ENCODE measurements at places on chromosomes 13 and 19.

- no peak for DNase-seq
These were observed 528.8 kb upstream of the PCDH20 start for GRCh38 chr13:61944329-61944929.

GRCh38 chr13:51802631-51803418 lies 1.1 kb downstream of the DHRS12 start:
- DNase-seq: no peak

DNA sequence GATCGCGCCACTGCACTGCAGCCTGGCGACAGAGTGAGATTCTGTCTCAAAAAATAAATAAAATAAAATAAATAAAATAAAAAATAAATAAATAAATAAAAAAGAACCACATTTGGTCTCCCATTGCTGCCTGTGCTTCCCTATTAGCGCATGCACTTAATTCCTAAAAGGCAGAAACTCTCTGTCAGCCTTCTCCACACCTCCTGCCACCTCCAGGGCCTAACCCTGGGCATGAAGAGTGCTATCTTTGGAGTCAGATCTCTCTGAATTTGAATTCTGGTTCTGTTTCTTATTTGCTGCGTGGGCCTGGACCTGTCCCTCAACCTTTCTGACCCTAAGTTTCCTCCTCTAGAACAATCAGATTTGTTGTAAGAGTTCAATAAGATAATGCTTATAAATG lies 11.3 kb downstream of the NCAN start:
- no peak for DNase-seq

GRCh38 chr19:5326545-5326944 lies 14.1 kb downstream of the PTPRS start:
- DNase-seq: no peak

- no peak for DNase-seq
These were observed 50.9 kb downstream of the CCDC70 start for GRCh38 chr13:51912511-51913225.

- no peak for DNase-seq
These were observed 391 bp downstream of the KLF1 start for GRCh38 chr19:12886651-12886968.

DNA sequence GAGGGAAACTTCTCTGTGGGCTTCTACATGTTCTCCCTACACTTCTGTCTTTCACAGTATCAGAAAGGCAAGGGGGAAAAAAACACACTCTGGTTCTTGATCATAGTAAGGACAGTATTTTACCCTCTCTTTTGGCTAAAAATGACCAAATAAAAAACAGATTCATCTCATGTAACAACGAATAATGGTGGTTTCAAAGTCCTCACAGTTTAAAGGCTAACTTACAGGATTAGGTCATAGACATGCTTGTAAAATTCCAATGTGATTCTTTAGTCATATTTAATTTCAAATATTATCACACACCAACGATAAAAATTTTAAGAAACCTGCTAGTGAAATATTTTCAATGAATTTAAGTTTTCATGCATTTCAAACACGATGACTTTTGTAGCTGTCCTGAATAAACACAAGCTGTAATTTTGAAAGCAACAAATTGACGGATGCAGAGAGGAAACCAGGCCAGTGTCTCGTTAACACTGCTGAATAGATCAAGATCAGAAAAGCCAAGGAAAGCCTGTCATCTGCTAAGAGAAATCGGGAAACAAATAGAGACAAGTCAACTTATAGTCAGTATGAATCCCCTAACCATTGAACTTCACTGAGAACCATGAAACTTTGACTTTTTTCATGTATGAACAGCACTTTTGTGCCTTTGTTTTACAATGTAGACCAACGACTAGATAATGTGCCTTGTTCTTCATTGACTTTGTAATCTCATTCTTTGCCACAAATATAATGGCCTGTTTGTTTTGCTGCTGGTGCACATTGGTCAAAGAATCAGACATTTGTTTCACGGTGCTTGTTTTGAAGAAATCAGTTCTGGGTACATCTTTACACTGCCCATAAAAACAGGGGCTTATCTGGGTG lies 22.0 kb downstream of the MBNL2 start:
- no peak for DNase-seq

DNA sequence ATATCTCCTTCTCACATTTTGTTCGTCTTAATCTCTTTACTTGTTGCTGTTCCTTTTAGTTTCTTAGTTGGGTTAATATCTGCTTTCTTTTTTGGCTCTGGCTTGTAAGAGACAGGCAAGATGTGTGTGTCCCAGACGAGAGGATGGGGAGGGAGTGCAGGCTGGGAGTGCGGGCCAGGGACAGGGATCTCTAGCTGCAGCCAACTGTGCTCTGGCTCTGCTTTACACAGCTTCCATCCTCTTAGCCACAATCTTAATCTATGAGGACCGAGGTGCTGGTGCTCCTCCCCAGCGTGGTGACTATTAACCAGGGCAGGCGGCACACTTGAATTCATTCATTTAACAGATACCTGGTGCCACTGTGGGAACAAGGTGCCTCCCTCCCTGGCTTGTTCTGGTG lies 70.9 kb upstream of the WASF3 start:
- no peak for DNase-seq

- no peak for DNase-seq
These were observed 200.2 kb downstream of the FOXO1 start for GRCh38 chr13:40466272-40466671.

DNA sequence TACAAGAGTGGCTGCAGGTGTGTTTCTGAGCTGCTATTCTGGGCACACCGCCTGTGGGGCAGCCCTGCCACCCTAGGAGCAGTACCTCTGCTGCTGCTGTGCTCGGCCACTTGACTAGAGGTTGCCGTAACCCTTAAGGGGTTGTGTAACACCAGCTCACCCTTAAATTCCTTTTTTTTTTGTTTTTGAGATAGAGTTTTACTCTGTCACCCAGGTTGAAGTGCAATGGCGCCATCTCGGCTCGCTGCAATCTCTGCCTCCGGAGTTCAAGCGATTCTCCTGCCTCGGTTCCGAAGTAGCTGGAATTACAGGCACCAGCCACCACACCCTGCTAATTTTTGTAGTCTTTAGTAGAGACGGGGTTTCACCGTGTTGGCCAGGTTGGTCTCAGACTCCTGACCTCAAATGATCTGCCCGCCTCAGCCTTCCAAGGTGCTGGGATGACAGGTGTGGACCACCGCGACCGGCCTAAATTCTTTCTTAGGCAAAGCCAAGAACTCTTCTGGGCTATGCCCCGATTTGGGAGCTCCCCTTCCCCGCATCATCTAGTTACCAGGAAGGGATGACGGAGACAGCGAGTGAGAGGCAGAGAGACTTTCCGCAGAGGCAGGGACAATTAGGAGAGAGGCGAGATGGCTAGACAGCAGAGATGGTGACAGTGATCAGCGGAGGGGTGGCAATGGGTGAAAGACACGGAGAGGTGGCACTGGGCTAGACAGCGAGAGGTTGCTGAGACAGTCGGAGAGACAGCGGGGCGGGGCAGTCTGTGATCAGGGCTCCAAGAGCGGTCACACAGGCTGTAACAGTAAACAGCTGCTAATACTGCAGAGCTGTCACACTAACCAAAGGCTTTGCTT lies 4.4 kb upstream of the LILRA5 start:
- DNase-seq: no peak

GRCh38 chr13:28624707-28625432 lies 34.1 kb upstream of the POMP start:
- no peak for DNase-seq

DNA sequence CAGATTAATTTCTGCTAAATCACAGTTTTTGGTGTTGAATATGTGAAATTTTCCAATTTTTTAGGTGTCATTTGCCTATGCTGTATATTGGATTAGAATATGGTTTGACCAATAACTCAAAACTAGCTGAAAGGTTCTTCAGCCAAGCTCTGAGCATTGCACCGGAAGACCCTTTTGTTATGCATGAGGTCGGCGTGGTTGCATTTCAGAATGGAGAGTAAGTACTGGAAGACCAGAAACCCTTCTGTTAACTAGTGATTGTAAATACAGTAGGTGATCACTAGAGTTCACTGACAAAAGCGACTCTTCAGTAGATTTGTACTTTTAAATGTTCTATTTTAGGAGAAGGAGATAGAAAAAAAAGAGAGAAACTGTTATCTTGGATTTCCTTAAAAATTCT lies 22.3 kb downstream of the CDC16 start:
- DNase-seq: no peak

GRCh38 chr19:18696023-18696422 lies 12.5 kb downstream of the CRTC1 start:
- no peak for DNase-seq

- no peak for DNase-seq
These were observed 4.0 kb upstream of the DPF1 start for GRCh38 chr19:38228005-38228377.

- DNase-seq: no peak
These were observed 73.1 kb downstream of the FLT1 start for GRCh38 chr13:28421676-28422410.

DNA sequence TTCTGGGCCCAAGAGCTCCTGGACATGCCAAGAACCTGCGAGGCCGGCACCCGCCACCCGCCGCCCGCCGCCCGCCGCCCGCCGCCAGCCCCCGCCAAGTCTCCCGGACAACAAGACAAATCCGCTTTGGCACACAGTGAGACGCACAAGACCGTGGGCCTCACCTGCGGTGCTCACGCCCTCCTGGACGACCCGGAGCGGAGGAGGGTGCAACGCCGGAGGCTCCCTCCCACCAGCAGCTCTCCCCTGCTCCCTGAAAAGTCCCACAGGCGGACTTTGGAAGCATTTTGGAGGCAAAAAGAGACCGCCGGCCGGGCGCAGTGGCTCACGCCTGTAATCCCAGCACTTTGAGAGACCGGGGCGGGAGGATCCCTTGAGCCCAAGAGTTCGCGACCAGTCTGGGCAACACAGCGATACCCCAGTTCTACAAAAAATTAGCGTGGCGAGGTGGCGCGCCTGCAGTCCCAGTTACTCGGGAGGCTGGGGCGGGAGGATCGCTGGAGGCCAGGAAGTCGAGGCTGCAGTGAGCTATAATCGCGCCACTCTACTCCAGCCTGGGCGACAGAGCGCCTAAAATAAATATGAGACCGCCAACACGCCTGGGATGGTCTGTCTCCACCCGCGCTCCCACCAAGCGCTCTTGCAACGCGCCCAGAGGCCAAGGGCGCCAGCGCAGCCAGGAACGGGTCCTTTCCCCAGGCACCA lies 783 bp downstream of the RHPN2 start:
- peak; percentile 7 for DNase-seq

- DNase-seq: peak; percentile 64
These were observed 8.2 kb downstream of the FXYD5 start for GRCh38 chr19:35162471-35163326.

DNA sequence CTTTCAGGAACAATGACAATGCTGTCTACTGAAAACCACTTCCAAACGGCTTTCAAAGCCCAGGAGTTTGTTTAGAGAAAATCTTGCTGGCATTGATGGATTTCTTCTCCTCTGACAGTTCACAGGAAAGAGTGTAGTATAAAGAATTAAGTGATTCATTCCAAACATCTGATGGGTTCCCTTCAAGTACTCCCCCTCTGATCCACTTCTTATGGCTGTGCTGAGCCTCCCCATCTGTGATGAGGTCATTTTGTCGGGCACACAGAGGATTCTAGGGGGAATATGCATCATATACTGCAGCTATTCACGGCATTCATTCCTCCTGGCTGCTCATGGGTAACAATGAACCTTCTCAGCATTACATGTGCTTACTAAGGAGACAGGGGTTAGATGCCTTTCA lies 107.9 kb downstream of the RGCC start:
- peak; percentile 78 for DNase-seq

GRCh38 chr19:17977021-17977420 lies 10.1 kb downstream of the KCNN1 start:
- no peak for DNase-seq

DNA sequence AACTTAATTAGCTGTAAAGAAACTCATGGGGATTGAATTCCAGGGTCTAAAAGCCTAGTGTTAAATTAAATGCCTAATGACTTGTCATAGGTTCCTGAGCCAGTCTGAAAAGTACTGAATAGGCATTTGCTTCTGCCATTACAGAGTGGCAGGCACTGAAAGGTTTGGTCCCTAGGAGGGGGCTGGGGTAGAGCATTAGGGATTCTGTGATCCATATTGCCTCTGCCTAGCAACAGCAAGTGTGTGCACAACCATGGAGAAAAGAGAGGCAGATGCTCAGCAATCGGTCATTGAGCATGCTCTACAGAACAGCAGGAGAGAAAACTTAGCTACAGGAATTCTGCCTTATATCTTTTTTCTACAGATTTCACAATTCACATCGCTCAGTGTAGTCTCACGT lies 133.5 kb downstream of the TRPC4 start:
- DNase-seq: no peak

DNA sequence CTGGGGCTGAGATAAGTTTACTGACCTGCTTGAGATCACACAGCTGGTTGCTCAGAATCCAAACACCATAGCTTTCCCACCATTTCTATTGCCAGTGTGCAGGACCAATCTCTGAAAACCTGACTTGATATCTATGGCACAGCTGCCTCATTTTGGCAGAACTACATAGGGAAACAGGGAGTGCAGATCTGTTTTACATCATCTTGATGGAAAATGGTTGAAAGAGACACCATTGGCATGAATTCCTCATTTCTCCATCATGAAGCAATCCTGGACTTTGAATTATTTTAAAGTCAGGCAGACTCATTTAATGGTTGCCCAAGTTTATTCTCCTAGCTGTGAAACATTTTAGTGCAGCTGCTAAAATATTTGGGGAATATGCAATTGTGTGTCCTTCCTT lies 1628.2 kb upstream of the SLC10A2 start:
- no peak for DNase-seq

- DNase-seq: no peak
These were observed 1258.4 kb upstream of the MIR17HG start for GRCh38 chr13:90089051-90089450.

GRCh38 chr13:43267916-43268315 lies 244.5 kb downstream of the DNAJC15 start:
- DNase-seq: no peak

- DNase-seq: peak; percentile 84
These were observed 27.8 kb upstream of the IGFL4 start for GRCh38 chr19:46068345-46069258.

DNA sequence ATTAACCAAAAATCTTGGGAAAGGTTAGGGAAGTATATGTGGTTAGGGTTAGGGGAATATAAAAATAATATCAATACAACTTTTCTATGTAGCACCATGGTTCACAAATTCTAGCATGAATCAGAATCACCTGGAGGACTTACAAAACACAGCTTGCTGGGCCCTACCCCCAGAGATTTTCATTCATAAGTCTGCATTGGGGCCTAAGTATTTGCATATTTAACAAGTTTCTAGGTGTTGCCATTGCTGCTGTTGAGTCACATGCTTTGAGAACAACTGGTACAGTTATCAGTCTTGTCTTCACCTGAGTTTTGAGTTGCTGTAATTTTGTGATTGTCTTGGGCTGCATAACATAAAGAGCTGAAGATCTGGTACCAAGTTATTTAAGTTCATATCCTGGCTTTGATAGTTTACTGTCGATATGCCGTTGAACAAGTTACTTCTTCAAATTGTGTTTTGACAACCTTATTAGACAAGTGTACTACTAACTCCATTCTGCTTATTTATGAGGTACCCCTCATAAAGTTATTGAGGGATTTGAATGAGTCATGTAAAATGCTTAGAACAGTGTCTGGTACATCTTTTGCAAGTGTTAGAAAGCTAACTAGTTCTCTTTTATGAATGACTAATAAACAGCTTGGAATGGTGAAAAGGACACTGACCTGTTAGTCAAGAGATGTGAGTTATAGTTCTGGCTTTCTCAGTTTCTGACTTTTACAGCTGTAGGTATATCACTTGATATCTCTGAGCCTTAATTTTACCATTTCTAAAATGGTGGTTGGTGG lies 132.9 kb downstream of the PAN3 start:
- DNase-seq: no peak
